ENCODE measurements at places on chromosomes 1 and 21.

DNA sequence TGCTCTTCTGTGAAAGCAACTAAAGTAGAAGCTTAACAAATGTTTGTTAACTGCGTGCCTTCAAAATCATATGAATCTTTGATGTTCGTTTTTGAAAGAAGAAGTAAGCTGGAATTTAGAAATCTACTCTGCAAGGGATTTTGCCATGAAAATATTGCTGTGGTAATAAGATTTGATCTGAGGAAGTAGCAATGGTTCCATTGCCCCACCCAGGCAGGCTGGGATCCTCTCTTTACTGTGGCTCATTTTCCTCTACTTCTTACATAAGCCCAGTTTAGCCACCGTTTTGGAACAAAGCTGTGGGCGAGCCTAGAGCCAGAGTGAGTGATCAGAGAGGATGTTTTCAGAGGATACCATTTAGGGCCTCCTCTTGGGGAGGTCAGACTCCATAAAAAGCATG is 20.3 kb upstream of the PTGFRN start:
- DNase-seq: no peak

DNA sequence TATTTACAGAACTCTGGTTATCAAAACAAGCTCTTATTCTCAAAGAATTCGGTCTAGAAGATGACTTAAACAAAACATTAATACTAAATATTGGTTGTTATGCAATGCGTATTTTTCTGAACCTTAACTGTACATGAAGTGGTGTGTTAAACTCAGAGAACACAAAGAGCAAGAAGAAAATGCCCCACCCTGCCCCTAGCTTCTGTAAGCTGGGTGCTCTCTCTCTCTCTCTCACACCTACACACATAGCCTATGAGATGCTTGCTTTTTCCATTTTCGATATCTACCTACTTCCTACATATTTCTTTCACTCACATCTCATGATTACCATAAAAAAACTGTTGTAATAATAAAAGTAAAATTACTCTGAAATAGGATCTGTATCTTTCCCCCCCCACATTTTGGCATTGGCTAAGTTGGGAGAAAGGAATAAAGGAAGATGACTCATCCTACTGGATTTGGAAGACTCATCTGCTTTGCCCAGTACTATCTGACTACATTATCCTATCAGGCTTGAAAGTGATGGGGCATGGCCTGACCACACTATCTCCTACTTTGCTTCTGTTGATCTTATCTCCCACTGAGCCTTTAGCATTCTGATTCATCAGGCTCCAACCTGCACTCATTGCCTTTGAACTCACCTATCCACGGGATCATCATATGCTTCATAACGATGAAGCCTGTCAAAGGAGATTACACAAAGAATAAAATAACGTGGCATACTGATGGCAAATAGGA is 2.9 kb downstream of the CRYZ start:
- DNase-seq: no peak

GRCh38 chr1:168480997-168481396 is 62.8 kb downstream of the XCL2 start:
- no peak for DNase-seq

GRCh38 chr1:25197235-25197975 is 34.9 kb downstream of the SYF2 start:
- DNase-seq: no peak

GRCh38 chr1:32893198-32894018 is 7.1 kb downstream of the HPCA start:
- peak; percentile 27 for DNase-seq

GRCh38 chr21:41349126-41349525 is 12.7 kb upstream of the MX2 start:
- DNase-seq: no peak

- peak; percentile 8 for DNase-seq
Measured at GRCh38 chr1:233394860-233395717, 67.6 kb downstream of the MAP3K21 start.

DNA sequence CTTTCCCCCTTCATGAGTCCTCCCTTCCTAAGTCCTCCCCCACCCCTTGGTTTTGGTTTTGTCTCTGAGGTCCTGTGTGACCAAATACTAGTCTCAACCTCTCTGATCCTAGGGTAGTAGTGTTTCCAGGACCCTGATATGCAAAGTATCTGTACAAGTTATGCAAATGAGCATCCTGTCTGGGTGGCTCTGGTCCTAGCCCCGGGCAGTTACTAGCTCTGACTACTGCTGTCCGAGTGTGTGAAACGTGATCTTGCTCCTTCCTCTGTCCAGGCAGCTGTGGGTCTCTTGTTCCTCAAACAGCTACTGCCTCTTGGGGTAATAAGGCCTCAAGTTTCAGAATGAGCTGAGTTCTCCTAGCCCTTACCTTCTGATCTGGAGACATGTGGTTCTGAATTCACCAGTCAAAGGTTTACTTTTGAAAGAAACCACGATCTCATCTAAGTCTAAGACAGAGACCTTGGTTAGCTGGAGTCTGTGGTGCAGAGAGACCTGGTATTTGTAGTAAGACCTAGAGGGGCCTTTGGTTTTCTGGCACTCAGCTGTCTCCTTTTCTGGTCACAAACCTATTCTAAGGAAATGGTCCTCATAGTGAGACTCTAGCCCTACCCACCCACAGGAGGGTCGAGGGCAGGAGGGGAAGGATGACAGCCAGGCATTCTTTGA is 31.0 kb upstream of the IL19 start:
- DNase-seq: peak; percentile 50

GRCh38 chr1:175480343-175480822 is 263.0 kb downstream of the TNR start:
- no peak for DNase-seq

DNA sequence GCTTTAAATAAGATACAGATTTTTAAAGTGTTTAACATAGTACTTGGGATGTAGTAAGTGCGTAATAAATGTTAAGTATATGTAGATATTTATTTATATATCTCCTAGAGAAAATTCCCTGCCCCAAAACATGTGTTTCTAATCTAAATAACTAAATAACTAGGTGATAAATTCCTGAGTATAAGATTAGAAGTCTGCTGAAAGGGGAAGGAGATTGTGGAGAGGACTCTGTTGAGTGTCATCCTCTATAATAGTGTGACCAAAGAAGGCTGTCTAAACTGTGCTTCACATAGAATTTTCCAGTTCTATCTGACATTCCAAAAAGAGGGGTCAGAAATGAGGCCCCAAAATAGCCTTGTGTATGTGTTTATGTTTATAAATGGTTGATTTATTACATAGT is 590.5 kb upstream of the ADAMTS5 start:
- DNase-seq: no peak

- no peak for DNase-seq
Measured at GRCh38 chr1:46820076-46820475, 21.2 kb downstream of the CYP4B1 start.

DNA sequence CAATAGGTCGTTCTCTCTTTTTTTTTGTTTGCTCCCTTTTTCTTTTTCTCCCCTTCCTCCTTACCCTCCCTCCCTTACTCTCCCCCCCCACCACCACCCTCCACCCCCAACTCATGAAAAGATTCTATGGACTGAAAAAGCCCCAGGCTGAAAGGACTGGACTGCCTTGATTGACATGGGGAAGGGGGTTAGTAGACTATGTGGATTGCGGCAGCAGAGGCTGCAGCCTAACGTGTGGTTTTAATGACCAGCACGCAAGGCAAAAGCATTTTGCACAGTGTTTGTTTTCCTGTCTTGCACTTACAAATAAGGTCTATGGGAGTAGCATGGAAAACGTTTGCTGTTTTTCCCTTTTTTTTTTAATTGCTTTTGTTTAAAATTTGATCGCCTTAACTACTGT is 5.5 kb downstream of the ZBTB18 start:
- no peak for DNase-seq

DNA sequence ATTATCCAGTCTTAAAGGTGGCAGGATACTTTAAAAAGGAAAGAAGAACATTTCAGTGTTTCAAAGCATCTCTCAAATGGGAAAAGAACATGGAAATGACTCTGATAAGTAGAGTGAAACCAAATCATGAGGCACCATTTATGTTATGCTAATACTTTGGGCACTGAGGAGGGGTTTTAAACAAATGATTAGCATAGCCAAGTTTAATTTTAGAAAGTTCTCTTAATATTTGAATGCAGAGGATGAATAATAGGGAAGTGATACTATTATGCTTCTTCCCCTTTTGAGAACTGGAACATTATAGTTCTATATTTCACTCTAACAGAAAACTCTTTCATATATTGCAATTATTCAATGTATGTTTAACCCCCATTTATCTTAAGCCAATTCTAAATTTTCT is 1181.9 kb upstream of the PRMT6 start:
- DNase-seq: no peak

- no peak for DNase-seq
Measured at GRCh38 chr1:81224222-81224621, 576.5 kb upstream of the ADGRL2 start.

DNA sequence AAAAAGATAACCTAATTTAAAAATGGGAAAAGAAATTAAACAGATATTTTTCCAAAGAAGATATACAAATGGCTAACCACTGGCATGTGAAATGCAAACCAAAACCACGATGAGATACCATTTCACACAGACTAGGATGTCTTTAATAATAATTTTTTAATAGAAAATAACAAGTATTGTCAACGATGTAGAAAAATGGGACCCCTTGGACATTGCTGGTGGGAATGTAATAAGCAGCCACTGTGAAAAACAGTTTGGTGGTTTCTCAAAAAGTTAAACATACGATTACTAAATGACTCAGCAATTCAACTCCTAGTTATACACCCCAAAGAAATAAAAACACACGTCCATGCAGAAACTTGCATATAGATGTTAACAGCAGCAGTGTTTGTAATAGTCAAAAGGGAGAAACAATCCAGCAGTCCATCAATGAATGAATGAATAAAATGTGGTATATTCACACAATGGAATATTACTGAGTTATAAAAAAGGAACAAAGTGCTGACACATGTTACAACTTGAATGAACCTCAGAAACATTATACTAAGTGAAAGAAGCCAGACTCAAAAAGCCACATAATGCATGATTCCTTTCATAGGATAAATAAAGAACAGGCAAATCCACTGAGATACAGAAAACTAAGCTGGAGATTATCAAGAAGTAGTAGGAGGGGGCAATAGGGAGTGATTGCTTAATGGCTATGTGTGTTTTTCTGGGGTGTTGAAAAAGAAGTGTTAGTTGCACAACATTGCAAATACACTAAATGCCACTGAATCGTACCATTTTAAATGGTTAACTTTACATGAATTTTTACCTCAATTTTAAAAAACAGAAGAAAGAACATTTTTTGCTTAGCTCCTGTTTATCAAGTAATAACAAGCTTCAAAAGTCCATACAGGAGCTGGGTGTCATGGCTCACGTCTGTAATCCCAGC is 4.1 kb downstream of the PPT1 start:
- no peak for DNase-seq

- no peak for DNase-seq
Measured at GRCh38 chr1:210571356-210572284, 242.9 kb downstream of the HHAT start.

DNA sequence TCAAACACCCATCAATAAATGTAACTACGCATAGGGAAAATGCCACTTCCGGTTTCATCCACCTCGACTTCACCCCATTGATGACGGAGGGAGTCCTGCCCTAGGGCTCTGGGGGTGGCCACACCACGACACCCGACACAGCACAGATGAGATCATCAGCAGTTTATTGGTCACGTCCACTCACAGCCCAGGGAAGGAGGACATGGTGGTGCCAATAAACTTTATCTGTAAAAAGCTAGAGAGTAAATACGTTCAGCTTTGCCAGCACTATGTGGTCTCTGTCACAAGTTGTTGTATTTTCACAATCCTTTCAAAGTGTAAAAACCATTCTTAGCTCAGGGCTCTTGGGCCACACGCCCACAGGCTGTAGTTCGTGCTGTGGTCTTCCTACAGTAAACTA is 16.3 kb downstream of the SETD4 start:
- DNase-seq: no peak

DNA sequence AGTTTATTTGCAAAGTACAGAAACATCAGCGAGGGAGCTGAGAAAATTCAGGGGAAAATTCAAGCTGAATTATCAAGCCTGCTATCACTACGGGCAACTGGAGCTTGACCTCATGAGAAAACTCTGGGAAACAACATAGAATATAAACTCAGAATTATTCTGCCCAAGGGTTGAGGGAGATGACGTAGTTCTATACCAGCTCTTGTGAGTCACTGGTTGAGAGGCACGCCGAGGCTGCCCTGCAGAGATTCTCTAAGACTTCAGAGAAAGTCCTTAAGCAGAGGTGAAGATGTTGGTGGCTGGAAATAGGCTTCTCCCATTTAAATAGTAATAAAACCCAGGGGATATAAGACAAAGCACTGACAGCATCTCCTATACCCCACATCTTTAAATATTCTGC is 12.3 kb downstream of the SYDE2 start:
- DNase-seq: no peak

- no peak for DNase-seq
Measured at GRCh38 chr1:222373831-222374602, 173.9 kb downstream of the HHIPL2 start.

DNA sequence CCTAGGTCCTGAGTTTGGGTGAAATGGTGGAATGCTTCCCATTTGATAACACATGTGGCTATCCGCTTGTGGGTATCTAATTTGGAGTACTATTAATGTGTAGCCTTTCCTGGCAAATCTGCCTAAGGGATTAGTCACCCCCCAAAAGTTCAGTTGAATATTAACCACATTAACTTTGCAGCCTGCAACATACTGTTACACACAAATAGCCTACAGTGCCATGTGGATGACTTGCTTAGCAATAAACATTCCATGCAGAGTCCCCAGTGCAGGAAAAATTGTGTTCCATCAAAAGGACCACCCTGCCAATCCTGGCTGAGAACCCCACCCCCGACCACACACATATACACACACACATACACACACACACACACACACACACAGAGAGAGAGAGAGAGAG is 303.3 kb upstream of the ESRRG start:
- no peak for DNase-seq

DNA sequence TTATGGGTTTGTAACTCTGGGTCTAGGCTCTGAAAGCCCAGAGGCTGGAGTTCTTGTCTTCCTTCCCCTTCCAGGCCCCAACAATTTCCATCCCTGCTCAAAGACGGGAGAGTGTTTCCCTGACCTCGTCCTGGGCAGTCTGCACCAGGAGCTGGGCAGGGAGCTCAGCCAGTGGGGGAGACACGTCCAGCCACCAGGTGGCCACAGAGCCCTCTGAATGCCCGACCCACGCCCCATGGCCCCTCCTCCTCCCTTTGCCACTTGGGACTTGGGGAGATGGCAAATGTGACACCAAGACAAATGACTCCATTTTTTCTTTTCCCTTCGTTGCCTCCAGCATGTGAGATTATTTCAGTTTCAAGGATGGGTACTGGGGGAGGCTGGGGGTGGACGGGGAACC is 159.9 kb upstream of the AJAP1 start:
- no peak for DNase-seq

- no peak for DNase-seq
Measured at GRCh38 chr1:172993640-172994039, 57.1 kb downstream of the TNFSF18 start.

DNA sequence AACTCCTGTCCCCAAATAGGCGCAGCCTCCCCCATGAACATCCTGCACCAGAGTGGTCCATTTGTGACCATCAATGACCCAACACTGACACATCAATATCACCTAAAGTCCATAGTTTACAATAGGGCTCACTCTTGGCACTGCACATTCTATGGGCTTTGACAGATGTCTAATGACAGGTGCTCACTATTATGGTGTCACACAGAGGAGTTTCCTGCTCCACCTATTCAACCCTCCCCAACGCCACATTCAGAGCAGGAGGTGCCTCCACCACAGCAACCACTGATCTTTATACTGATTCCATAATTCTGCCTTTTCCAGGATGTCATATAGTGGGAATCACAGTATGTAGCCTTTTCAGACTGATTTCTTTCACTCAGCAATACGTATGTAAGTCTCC is 24.2 kb downstream of the GNG4 start:
- DNase-seq: no peak

- no peak for DNase-seq
Measured at GRCh38 chr21:23522751-23523150, 2084.5 kb downstream of the MRPL39 start.

GRCh38 chr1:9890224-9890731 is 19.8 kb downstream of the CTNNBIP1 start:
- DNase-seq: no peak
